Stimulated activated CD8-positive, alpha-beta memory T cell treated with anti-CD3 and anti-CD28 coated beads, Interleukin-4, amount 100 ng/mL, for 48 hours (primary cell): ENCODE measurements at places on chromosomes 3 and 15.

DNA sequence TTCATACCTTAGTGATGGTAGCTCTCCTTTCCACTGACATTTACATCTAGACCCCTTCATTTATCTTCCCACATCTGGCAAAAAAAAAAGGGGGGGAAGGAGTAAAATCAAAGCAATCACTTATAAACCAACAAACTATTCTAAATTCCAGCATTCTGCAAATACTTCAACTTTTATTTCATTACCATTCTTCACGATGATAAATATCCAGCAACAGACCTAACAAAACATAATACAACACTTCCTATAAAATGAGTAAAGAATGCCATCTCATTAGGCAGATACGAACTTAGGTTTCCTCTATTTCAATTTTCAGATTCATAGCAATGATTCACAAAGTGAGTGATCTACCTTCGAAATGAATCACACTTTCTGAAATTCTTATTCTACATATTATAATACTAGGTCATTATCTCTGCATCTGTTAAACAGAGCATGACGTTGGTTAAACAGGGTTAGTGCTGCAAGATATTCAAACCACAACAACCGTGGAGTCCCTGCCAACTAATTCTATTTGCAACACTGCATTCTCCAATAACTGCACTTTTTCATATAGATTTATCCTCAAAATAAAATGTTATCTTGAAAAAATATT is at the start of gene LRRFIP2:
Gene LRRFIP2, minus strand, starts transcription at position 51 of the 595 bp plus-strand sequence. CDS start 25,599 bp downstream, outside the sequence.
- DNase-seq, result no peak

DNA sequence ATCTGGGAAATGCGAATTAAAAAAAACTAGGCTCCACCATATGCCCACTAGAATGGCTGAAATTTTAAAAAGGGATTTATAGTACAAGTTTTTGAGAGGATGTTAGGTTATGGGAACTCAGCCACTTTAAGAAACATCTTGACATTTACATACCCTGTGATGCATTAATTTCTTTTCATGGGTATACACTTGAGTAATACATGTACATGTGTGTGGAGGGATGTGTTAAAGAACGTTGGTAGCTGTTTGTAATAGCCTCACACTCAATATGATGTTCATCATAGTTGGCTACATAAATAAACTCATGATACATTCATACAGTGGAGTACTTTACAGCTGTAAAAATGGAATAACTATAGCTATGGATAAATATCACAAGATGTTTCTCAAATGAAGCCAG is 40.9 kb downstream of the MEF2A start:
- no peak for DNase-seq

- no peak for DNase-seq
Observed at GRCh38 chr3:168216851-168217250, 121.1 kb upstream of the GOLIM4 start.

DNA sequence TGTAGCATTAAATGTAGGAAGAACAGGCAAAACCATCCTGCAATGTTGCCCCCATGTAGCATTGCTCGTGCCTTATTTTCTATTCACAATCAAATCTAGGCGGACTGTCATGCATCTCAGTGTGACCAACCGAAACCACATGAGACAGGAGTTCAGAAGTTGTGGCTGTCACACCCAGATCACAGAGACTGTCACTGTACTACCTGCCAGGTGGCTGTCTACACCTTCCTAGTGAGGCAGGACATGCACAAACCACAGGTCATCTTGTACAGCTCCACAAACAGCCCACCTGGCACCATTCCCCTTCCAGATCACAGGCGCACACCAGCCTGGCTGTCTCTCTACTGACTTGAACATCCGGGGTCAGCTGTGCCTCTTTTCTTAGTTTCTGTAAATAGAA is 392.8 kb downstream of the OCA2 start:
- no peak for DNase-seq

DNA sequence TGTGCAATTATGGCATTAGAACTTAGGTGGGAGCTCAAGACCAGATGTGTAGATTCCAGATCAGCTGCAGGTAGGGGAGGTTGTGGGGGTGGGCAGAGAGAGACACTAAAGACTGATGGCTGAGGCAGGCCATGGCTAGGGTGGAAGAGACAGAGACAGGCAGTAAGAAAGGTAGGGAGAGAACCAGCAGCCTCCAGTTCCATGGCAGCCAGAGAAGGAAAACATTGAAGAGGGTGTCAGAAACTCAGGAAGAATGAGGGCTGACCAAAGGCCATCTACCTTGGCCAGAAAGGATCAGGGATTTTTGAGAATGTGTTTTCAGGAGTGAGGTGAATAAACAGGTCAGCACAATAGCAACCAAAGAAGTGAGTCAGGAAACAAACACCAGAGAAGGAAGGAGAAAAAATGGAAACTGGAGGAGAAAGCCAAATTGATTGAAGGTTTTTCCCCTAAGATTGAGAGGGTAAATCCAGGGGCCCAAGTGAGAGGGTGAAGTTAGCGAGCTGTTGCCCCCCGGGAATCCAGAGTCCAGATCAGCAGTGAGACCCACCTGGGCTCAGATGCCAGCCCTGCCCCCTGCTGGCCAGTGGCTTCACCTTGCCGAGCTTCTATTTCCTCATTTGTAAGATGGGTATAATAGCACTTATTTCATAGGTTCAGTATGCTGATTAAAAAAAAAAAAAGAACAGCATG is 41.0 kb downstream of the ABHD2 start:
- peak; percentile 76 for DNase-seq

DNA sequence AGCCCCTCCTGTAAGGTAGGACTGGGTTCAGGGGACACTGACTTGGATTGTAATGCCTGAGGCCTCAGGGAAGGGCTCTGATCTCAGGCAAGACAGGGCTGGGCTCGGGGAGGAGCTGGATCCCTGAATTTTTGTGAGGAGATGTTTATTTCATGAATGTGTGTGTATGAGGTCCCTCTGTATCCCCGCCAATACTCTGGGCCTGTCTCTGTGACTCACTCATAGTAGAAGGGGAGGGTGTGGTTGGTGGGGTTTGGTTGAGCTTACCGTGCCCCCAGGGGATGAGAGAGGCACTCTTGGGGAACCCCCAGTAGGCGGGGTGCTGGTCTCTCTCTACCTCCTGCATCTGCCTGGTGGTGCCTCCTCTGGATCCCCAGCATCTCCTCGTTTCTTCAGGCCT is 28.1 kb downstream of the RPSA start:
- no peak for DNase-seq

DNA sequence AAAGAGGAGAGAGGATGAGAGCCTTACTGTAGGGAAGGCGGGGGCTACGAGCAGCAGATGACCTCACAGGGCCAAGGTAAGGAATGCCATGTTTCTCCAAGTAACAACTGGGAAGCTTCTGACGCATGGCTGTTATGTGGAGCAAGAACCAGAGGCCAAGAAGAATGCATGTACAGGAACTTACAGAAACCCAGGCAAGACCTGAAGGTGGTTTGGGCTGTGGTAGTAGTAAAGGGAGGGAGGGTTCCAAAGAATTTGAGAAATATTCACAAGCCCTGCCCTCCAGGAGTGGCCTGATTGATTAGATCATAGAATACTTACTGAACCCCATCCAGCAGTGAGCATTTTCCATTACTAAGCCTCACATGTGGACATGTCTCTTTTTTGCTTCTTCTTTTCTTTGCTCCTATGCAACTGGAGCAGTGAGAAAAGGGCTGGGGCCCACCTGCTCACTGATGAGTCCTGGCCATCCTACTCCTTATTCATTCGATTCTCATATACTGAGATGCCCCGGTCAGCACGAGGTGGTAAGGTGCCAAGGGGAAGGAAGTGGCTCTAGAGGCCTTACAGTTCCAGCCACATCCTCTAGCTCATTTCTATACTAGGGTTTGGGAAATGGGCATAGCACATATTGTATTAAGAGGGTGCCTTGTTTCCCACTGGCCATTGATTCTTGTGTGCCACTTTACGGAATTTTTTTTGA is 8.3 kb upstream of the SLC12A8 start:
- no peak for DNase-seq

DNA sequence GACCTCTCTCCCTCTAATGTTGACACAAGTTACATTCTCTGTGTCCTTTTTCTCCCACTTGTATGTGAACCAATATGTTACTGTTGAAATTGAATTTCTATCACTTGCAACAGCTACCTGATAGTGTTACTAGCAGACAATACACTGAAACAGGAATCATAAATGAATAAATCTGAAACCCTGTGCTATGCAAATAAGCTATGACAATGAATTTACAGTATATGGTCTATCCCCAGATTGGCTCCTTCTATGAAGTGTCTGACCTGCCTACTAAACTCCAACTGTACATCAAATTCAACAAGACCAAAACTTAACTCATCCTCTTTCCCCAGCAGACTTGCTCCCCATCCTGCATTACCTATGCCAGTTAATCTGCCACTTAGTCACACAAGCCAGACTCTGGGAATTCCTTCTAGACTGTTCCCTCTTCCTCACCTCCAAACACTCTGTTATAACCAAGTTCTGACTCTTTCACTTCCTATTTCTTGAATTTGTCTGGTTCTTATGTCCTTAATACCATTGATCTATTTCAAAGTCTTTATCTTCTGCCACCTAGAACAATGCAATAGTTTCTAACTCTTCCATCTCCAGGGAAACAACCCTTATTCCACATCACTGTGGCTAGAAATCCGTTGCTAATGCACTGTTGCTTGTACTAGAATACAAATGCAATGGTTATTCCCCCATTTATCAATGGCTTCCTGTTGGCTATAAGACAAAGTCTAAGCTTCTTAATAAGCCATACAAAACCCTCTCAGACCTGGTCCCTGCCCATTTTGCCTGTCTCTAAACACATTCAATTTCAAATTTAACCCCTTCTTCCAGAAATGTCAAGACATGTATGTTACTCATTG is 13.4 kb upstream of the ZNF639 start:
- no peak for DNase-seq
